ENCODE measurements at places on chromosomes 7 and 10.

- no peak for DNase-seq
These were observed 4.3 kb upstream of the JAKMIP3 start for GRCh38 chr10:132061465-132061864.

- DNase-seq, result peak; percentile 79
These were observed 8.3 kb downstream of the XPNPEP1 start for GRCh38 chr10:109914966-109915365.

DNA sequence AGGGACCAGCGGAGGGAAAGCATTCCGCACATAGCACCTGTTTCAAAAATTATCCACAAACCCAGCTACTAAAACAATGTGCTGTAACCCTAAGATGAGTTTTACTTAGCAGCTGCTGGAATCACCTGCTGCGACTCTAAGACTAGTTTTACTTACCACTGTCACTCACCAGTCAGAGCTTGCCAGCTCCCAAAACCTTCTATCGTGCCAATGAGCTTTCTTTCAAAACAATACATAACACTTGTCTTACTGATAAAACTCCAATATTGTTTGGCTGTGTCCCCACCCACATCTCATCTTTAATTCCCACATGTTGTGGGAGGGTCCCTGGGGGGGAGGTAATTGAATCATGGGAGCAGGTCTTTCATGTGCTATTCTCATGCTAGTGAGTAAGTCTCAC is 18.4 kb downstream of the ST8SIA6 start:
- no peak for DNase-seq

DNA sequence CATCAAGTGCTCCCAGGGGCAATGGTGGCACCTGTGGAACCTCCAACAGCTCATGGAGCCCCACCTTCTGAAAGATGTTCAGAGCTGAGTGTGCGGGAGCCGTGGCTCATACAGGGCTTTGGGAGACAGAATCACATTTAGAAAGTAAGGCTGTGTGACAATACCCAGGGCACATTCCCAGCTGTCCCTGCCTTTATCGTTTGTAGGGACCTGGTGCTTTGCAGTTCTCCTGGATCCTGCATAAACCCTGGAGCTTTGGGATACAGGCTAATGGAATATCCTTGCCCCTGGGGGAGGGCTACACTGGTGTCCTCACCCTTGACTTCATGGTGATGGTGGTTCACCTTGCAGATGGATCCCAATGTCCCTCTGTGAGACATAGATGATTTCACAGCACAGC is 134.8 kb upstream of the LAMB4 start:
- no peak for DNase-seq

- no peak for DNase-seq
These were observed 50.4 kb downstream of the RBM33 start for GRCh38 chr7:155694851-155695250.

DNA sequence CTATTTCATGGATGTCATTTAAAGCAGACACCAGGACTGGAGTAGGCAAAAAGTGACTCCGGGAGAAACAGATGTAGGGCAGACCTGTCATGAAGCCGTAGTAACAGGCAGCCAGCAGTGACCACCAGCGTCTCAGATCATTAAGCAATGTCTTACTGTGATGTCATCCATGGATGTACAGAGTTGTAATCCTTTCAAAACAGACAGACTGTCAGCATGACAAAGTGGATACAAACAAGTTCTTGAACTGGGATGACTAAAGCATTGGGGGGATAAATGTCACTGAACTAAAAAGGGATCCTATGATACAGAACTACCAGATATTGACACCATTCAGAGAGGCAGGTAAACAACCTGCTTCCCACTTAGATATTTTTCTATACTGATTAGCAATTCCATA is 675.5 kb downstream of the PARD3 start:
- no peak for DNase-seq

DNA sequence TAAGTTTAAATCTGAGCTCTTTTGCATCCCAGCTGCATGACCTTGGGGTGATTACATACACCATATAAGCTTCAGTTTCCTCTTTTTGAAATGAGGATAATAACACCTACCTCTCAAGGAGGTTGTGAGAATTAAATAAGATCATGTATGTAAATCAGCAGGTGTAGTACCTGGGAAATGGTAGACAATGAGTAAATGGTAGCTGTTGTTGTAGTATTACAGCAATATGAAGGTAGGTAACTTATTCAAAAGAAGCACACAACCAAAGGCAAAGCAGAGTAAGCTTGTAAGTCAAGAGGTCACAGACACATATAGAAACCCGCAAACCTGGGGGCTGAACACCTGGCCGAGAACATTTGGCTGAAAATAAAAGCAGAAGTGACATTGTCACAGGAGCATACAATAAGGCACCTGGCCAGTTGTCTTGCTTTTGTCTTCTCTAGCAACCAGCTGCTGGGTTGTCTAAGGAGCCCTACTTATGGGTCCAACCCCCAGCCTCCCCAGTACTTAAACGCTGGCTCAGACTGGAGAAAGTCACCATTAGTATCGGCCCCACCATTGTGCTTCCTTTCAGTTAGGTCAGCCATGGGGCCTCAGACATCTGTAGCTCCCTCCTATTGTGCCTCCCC is 203.6 kb upstream of the MKLN1 start:
- no peak for DNase-seq

DNA sequence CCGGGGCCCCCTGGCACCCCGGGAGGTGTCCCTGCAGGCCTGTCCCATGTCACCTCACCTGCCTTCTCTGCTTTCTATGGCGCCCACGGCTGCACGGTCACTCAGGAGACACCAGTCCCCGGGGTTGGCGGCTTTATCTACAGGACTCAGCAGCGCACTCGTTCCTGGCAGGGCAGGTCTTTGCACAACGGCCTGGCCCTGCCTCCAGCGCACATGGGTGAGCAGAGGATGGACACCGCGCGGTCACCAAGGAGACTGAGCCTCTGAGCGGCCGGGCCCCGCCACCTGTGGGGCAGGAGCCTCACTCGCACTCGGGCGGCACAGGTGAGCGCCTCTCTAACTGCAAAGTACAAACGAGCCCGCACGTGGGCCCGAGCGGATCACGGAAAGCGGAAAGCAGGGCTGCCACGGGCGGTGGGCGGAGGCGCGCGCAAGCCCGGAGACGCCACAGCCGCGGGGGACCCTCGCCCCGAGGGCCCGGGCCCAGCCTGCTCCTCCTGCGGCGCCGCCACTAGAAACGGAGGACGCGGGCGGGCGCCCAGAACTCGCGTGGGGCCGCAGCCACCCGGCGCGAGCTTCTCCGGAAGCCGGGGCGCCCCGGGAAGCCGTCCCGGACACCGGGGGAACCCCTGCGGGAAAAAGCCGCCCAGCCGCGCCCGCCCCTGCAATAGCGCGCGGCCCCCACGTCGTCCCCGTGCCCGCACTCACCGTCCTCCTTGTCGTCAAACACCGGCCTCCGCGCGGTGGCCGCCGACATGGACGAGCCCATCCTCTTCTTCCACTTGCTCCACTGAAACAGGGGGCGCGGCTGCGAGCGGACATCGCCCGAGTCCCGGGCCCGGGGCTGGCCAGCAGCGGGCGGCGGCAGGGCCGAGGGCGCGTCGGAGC is 642 bp downstream of the STK32C start:
- DNase-seq, result no peak
